ENCODE measurements at places on chromosomes 1 and 21. TPM values are rescaled to one million over a fixed set of nuclear protein-coding genes. Genes with fewer than 3 reads are reported as not detected.

- no peaks in the 10 kb centered on the region for H3K27me3 ChIP-seq
- DNase-seq, result no peak
- H3K4me3 ChIP-seq, result peak within 1 kb of the TSS; percentile 97
- H3K4me1 ChIP-seq, result peaks cover 5% of the 10 kb centered on the region
- peak within 1 kb of the TSS; percentile 98 for H3K27ac ChIP-seq
- H3K36me3 ChIP-seq, result no peaks in the 10 kb centered on the region
Measured at GRCh38 chr1:227318016-227318852, at the start of gene CDC42BPA. CDC42BPA (minus strand) TSS chr1:227318492; CDS start chr1:227317182, 1,310 bp downstream.

- DNase-seq, result no peak
- peaks cover 21% of the 10 kb centered on the region for H3K27me3 ChIP-seq
- peak within 1 kb of the TSS; percentile 62 for H3K27ac ChIP-seq
- H3K4me3 ChIP-seq, result peak within 1 kb of the TSS; percentile 75
- no peaks in the 10 kb centered on the region for H3K36me3 ChIP-seq
Measured at GRCh38 chr1:161258439-161259344, at the start of gene PCP4L1. PCP4L1 (plus strand) TSS chr1:161258745; CDS start chr1:161258975, 230 bp downstream.

DNA sequence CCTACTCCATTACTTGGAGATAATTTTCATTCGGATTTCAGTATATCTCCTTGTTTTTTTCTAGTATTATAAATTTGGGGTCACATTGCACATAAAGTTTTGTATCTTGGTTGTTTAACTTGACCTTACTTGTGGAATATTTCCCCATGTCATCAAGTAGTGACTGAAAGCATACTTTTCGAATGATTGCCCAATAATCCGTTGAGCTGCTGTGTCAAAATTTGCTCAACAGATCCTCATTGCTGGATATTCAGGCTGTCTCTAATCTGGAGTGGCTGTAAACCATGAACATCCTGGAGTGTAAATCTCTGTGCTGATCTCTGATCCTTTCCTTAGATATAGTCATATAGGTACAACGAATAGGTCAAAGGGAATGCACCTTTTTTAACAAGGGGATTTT lies 4.9 kb downstream of the NIPAL3 start:
- H3K4me1 ChIP-seq, result peaks cover 15% of the 10 kb centered on the region
- no peak overlapping the region for H3K27ac ChIP-seq
- H3K27me3 ChIP-seq, result no peaks in the 10 kb centered on the region
- no peak for DNase-seq

- no peaks in the 10 kb centered on the region for H3K27me3 ChIP-seq
- H3K4me1 ChIP-seq, result no peaks in the 10 kb centered on the region
- no peaks in the 10 kb centered on the region for H3K36me3 ChIP-seq
- H3K4me3 ChIP-seq, result no peak overlapping the region
- DNase-seq, result no peak
Measured at GRCh38 chr21:35833388-35833787, 226.9 kb downstream of the SETD4 start.

- H3K27ac ChIP-seq, result peak overlapping the region; percentile 98
- peak; percentile 94 for DNase-seq
- no peaks in the 10 kb centered on the region for H3K36me3 ChIP-seq
- peaks cover 96% of the 10 kb centered on the region for H3K4me1 ChIP-seq
Measured at GRCh38 chr1:234721476-234722269, 111.7 kb upstream of the IRF2BP2 start.

DNA sequence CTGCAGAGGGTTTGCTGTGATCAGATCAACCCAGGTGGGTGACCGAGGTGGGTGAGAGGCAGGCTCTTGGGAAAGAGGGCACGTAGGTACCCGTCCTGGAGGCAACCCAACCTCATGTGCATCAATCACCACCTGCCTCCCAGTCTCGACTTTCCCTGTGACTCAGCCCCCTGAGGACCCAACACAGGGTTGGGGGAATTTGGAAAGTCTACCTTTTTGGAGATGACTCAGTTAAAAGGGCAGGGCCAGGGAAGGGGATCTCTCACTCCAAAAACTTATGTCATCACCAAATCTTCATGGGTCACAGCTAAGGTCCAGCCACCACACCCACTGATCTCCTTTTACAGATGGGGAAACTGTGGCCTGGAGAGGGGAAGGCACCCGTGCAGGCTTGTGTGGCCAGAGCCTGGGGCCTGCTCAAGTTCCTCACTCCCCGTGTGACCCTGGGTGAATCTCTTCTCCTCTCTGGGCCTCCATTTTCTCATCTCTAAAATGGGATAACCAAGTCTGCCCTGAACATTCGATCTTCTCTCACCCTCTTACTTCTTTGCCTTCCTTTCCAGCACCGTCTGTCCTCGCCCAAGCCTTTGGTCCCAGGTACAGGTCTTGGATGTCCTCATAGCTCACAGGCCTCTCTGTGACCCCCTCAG lies 34.6 kb upstream of the WNT4 start:
- H3K27me3 ChIP-seq, result no peaks in the 10 kb centered on the region
- DNase-seq, result no peak
- no peak overlapping the region for H3K27ac ChIP-seq
- H3K36me3 ChIP-seq, result no peaks in the 10 kb centered on the region
- H3K4me1 ChIP-seq, result no peaks in the 10 kb centered on the region

DNA sequence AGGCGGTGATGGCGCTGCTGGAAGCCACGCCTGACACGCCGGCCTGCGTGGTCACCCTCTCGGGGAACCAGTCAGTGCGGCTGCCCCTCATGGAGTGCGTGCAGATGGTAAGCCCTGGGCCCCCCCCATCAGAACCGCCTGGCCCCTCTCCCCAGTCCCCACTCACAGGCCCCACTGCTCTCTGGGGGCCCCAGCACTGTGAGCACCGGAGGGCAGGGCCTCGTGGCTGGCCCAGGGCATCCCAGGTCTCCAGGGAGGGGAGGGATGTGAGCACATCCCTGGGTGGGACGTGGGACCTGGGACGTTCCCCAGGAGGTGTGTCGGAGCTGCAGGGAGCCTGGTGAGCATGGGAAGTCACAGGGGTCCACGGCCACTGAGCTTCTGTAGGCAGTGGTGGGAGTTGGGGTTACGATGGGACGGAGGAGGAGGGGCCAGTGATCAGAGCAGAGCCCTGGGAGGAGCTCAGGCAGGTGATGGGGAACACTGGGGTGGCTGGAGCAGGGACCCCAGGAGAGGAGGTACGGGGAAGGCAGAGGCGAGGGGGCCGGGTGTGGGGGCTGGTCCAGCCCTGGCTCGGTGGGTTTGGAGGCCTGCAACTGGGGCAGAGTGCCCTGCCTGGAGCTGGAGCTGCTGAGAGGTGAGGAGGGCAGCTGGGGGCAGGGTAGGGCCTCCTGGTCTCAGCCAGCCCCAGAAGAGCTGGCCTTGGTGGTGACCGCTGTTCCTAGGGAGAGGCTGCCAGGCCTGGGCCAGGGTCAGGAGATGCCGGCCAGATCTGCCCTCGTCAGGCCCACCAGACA lies 18.8 kb downstream of the PFKL start:
- no peak overlapping the region for H3K4me3 ChIP-seq
- peaks cover 97% of the 10 kb centered on the region for H3K36me3 ChIP-seq
- H3K27ac ChIP-seq, result no peak overlapping the region
- no peaks in the 10 kb centered on the region for H3K27me3 ChIP-seq
- H3K4me1 ChIP-seq, result no peaks in the 10 kb centered on the region
- DNase-seq, result no peak

GRCh38 chr21:18146820-18147219 lies 97.8 kb upstream of the CHODL start:
- no peak overlapping the region for H3K4me3 ChIP-seq
- no peak for DNase-seq
- no peaks in the 10 kb centered on the region for H3K4me1 ChIP-seq

GRCh38 chr1:65323246-65323645 lies 13.9 kb downstream of the DNAJC6 start:
- no peak for DNase-seq
- H3K4me1 ChIP-seq, result no peaks in the 10 kb centered on the region
- H3K36me3 ChIP-seq, result no peaks in the 10 kb centered on the region
- no peaks in the 10 kb centered on the region for H3K27me3 ChIP-seq

DNA sequence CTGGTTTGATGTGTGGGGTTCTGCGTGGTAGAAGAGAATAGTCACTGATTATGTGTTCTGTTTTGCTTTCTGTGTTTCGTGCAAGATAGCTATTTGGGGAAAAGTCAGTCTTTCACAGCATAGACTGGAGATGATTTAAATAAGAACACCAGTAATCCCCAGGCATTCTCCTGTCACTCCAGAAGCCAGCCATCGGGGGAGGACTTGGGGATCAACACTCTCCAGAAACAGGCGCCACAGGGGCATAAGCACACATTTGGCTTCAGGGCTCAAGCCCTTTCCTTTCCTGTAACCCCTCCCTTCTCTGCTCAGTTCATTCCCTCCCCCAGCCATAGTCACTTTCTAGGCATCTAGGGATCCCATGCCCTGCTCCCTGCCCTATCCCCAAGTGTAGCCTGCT lies 97.3 kb upstream of the BEND5 start:
- H3K27ac ChIP-seq, result no peak overlapping the region
- DNase-seq, result no peak
- H3K4me1 ChIP-seq, result no peaks in the 10 kb centered on the region
- no peaks in the 10 kb centered on the region for H3K36me3 ChIP-seq

DNA sequence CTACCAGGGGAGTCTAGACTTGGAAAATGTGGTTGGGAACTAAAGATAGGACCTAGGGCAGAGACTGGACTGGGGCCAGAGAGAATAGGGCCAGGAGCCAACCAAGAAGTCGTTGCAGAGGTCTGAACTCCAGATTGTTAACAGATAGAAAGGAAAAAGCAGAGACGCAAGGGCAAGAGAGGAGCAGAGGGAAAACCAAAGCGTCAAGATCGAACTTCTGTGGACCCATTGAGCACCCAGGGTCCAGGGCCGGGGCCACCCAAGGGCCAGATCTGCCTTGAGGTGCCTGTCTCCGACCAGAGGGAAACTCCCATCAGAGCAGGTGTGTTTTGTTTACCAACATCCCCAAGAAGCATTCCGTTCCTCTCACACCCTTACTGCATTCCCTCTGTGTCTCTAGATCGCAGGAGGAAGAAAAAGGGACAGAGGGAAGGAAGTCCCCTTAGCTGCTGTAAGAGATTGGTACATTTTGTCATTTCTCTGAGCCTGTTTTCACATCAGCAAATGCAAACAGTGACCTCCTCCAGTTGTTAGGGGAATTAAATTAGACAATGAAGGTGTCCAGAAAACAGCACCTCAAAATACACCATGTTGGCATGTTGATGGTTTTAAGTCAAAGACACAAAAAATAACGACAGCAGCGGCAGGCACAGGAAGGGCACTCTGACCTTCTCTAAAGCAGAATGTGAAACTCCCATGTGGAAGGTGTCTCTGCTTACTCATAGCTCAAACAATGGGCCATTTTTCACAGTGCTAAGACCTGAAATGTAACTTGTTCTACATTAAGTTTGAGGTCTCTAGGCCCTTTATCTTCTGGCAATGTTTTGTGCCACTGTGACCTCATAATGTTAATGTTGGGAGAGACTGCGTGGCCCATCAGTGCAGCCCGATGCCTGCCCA lies 105.8 kb upstream of the RAB4A start:
- no peak overlapping the region for H3K4me3 ChIP-seq
- peaks cover 14% of the 10 kb centered on the region for H3K4me1 ChIP-seq
- H3K36me3 ChIP-seq, result no peaks in the 10 kb centered on the region
- DNase-seq, result no peak
- H3K27me3 ChIP-seq, result no peaks in the 10 kb centered on the region

DNA sequence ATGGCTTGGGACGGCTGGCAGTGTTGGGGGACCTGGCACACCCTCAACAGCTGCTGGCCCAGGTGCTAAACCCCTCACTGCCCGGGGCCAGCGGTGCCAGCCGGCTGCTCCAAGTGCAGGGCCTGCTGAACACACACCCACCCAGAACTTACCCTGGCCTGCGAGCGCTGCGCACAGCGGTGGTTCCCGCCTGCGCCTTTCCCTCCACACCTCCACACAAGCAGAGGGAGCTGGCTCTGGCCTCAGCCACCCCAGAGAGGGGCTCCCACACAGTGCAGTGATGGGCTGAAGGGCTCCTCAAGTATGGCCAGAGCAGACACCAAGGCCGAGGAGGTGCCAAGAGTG lies 67.9 kb downstream of the FMO4 start:
- DNase-seq, result no peak
- H3K27ac ChIP-seq, result no peak overlapping the region
- no peak overlapping the region for H3K4me3 ChIP-seq
- no peaks in the 10 kb centered on the region for H3K27me3 ChIP-seq
- H3K36me3 ChIP-seq, result no peaks in the 10 kb centered on the region

GRCh38 chr1:12448746-12449177 lies 169.2 kb downstream of the DHRS3 start:
- H3K27ac ChIP-seq, result peak overlapping the region; percentile 86
- DNase-seq, result no peak
- H3K27me3 ChIP-seq, result no peaks in the 10 kb centered on the region
- no peaks in the 10 kb centered on the region for H3K36me3 ChIP-seq
- peak overlapping the region; percentile 2 for H3K4me3 ChIP-seq
- peaks cover 91% of the 10 kb centered on the region for H3K4me1 ChIP-seq

GRCh38 chr1:39001516-39002421 lies 10.7 kb downstream of the AKIRIN1 start:
- H3K27ac ChIP-seq, result no peak overlapping the region
- H3K27me3 ChIP-seq, result no peaks in the 10 kb centered on the region
- peaks cover 32% of the 10 kb centered on the region for H3K4me1 ChIP-seq
- no peak for DNase-seq
- peaks cover 87% of the 10 kb centered on the region for H3K36me3 ChIP-seq
- no peak overlapping the region for H3K4me3 ChIP-seq

DNA sequence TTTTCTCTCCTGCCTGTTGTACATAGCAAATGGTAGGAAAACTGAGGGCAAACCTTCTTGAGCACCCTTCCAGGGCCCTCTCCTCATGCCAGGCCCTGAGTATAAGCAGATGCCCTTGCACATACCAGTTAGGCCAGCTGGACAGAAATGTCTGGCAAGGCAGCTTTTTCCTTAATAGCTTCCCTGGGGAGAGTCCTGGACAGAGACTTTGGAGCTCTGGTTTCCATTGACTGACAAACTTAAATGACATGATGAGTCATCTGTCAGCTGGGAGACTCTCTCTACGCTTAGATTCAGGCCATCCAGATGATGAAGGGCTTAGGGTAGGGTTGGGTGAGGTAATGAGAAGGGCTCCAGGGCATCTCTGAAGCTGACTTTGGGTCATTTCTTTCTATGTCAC lies 317.5 kb downstream of the ASTN1 start:
- H3K4me1 ChIP-seq, result no peaks in the 10 kb centered on the region
- no peak overlapping the region for H3K4me3 ChIP-seq
- no peak overlapping the region for H3K27ac ChIP-seq
- no peaks in the 10 kb centered on the region for H3K36me3 ChIP-seq
- no peaks in the 10 kb centered on the region for H3K27me3 ChIP-seq
- DNase-seq, result no peak

- peaks cover 16% of the 10 kb centered on the region for H3K4me1 ChIP-seq
- no peaks in the 10 kb centered on the region for H3K27me3 ChIP-seq
- no peak overlapping the region for H3K4me3 ChIP-seq
- no peaks in the 10 kb centered on the region for H3K36me3 ChIP-seq
- H3K27ac ChIP-seq, result no peak overlapping the region
- no peak for DNase-seq
Measured at GRCh38 chr21:38433471-38433870, 64.8 kb downstream of the ERG start.

DNA sequence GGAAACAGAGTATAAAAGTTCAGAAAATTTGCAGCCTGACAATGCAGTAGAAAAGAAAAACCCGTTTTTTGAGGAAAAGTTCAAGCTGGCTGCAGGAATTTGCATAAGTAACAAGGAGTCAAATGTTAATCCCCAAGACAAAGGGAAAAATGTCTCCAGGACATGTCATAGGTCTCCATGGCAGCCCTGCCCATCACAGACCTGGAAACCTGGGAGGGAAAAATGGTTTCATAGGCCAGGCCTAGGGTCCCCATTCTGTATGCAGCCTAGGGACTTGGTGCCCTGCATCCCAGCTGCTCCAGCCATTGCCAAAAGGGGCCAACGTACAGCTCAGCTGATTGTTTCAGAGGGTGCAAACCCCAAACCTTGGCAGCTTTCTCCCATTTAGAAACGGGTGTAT lies 3.6 kb upstream of the KCNT2 start:
- no peak for DNase-seq
- no peaks in the 10 kb centered on the region for H3K36me3 ChIP-seq
- H3K27me3 ChIP-seq, result no peaks in the 10 kb centered on the region

Gene OR2W3
- total RNA-seq, result 0.34 TPM

Gene TNFRSF25
- total RNA-seq, result 9.1 TPM

Gene KRTAP11-1
- total RNA-seq, result not detected

Gene IVL
- not detected for total RNA-seq

Gene CD1D
- total RNA-seq, result 0.83 TPM

Gene LCE2B
- not detected for total RNA-seq

Data from esophagus muscularis mucosa (tissue), 4 donors.